ENCODE measurements at places on chromosomes 6 and 20.

- H3K27ac ChIP-seq = no peak overlapping the region
- no peak overlapping the region for H3K4me3 ChIP-seq
- H3K4me1 ChIP-seq = peaks cover under 1% of the 10 kb centered on the region
Observed at GRCh38 chr6:136750696-136751521, 41.4 kb downstream of the MAP3K5 start.

GRCh38 chr6:10875026-10875425 is 6.8 kb downstream of the GCM2 start:
- no peak for DNase-seq
- peaks cover 3% of the 10 kb centered on the region for H3K4me1 ChIP-seq
- H3K4me3 ChIP-seq = no peak overlapping the region
- no peak overlapping the region for H3K27ac ChIP-seq

GRCh38 chr20:46638134-46638897 is 12.9 kb downstream of the SLC13A3 start:
- H3K27ac ChIP-seq = no peak overlapping the region
- no peaks in the 10 kb centered on the region for H3K36me3 ChIP-seq
- H3K4me3 ChIP-seq = no peak overlapping the region

DNA sequence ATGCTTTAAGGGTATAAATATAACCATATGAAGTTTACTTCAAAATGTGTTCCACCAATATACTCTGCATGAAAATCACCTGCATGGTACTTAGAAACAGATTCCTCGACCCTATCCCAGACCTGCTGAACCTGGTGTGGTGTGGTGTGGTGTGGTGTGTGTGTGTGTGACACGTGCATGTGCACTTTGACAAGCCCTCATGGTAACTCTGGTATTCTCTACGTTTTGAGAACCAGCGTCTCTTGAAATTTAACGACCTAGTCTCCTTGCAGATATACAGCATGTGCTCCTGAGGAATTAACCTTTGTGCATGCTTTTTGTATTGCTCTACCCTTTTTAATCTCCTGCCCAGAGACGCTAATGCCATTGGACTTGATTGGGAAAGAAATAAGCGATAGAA is 29.5 kb downstream of the GGTLC1 start:
- H3K27ac ChIP-seq = no peak overlapping the region
- no peak for DNase-seq
- no peaks in the 10 kb centered on the region for H3K27me3 ChIP-seq
- H3K36me3 ChIP-seq = no peaks in the 10 kb centered on the region
- H3K4me1 ChIP-seq = no peaks in the 10 kb centered on the region
- H3K4me3 ChIP-seq = no peak overlapping the region
